ENCODE measurements at places on chromosomes 6 and 20.

DNA sequence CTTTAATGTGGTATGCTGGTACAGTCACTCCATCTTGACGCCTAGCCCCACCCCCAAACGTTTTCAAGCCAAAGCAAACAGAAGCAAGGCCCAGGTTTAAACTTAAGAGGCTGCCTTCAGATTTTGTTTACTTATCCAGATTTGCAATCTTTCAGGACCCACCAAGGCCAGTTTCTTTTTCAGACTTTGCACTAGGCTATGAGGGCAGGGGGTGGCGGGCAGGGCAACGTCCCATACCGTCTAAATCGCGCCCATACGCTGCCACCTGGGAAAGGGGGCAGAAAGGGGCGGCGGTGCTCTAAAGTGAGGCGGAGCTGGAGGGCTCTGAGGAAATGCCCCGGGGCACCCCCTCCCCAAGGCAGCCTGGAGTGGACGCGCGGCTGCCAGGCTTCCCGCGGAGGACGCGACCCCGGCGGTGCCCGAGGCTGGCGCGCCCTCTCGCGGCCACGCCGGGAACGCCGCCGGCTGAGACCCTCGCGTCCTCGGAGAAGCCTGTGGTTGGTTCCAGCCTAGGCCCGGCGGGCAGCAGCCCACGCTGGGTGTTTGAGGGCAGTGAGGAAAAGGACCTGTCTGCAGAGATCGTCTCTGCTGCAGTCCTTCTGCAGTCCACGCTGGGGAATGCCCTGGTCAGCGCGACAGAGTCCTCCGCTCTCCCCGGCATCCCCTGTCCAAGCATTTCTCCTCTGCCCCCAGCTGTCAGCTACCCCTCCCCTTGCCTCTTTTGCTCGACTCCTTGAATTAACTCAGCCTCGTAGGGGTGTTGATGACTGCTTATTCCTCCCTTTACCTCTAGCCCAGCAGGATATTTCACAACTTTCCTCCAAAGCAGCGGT is 129.2 kb upstream of the PRND start:
- peak; percentile 44 for DNase-seq

DNA sequence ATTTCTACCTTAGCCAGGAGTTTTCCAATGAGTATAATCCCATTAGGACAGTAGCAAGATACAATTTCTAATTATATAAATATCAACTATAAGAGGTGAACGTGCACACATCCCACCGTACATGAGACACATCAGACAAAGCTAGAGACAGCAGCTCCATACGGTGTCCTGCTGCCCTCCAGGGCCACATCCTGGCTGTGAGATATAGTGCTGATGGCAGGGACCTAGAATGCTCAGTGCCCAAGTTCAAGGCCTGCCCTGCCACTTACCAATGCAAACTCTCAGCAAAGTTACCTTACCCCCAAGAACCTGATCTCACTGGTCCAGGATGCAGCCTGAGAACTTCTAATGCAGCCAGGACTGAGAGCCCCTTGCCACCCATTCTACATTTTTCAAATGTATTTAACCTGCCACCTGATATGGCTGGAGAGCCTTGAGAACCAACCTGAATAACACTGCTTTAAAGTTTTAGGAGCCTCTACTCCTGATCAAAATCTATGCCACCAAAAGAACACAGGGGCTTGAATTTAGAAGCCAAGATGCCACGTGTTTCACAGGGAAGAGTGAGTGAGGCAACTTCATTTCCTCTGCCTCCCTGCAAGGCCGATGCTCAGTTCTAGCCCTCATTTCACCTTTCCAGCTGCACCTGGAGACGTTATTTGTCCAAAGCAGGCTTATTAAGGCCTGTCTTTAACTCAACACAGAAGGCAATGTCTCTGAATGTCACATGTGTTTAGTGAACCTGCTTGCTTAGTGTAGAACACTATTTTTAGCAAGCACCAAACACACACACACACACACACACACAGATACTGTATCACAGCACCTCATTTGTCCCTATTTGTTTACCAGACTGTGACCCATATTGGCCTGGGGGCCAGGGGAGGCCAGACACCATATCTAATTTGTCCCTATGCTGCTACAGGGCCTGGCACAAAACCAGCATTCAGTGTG is 6.1 kb downstream of the NFATC2 start:
- DNase-seq, result no peak

GRCh38 chr6:93894521-93894920 is 475.2 kb upstream of the EPHA7 start:
- no peak for DNase-seq

- DNase-seq, result no peak
These were observed 47.6 kb downstream of the PPP1R3G start for GRCh38 chr6:5132731-5133130.

DNA sequence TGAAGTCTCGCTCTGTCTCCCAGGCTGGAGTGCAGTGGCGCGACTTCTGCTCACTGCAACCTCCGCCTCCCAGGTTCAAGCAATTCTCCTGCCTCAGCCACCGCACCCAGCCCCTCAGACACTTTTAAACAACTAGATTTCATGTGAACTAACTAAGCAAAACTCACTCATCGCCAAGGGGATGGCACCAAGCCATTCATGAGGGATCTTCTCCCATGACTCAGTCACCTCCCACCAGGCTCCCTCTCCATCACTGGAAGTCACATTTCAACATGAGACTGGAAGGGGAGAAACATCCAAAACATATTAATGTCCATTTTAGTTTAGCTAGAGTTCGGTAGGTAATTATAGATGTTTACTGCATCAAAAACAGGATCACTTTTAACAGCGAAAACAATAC is 95.9 kb upstream of the PRL start:
- DNase-seq, result no peak

DNA sequence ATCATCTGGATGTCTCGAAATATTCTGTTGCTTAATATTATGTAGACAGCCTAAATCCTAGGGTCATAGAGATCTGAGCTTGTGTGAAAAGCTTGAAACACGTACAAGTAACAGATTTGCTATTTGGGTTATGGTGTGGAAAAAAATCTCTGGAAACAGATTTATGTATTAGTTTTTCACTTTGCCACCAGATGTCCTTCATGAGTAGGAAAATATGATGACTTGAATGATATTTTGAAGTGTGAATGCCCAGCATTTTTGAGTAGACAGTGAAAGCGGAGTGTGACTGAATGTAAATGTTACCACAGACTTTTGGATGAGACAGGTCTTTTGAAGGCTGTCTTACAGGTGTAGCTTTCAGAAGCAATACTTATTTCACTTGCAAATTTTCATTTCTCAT is 4.2 kb upstream of the BMP6 start:
- no peak for DNase-seq

- no peak for DNase-seq
These were observed 42.2 kb downstream of the TBC1D7 start for GRCh38 chr6:13286181-13286580.

DNA sequence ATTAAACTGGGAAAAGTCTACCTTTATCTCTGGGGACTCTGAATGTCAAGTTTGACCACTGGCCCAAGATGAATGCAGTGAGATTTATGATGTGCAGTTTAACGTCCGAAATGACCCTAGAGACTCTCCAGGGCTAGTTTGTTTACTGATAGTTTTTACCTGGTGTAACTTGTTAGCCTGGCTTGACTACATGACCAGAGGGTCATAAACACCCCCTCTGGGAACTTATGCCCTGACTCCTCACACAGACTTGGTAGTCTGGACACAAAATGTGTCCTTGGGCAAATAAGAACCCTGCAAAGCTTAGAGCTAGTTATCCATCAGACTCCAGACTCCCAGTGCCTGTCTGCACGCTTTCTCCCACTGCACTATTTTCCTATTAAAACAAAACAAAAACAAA is 606.5 kb downstream of the HACE1 start:
- no peak for DNase-seq

GRCh38 chr20:54069501-54069971 is 858 bp downstream of the BCAS1 start:
- DNase-seq, result no peak

Data from stimulated activated CD4-positive, alpha-beta T cell treated with anti-CD3 and anti-CD28 coated beads, Interleukin-1b, Interleukin-23, amount 100 ng/mL, for 48 hours (primary cell).